ENCODE measurements at places on chromosomes 2 and 18. TPM values are rescaled to one million over a fixed set of nuclear protein-coding genes. Genes with fewer than 3 reads are reported as not detected.

DNA sequence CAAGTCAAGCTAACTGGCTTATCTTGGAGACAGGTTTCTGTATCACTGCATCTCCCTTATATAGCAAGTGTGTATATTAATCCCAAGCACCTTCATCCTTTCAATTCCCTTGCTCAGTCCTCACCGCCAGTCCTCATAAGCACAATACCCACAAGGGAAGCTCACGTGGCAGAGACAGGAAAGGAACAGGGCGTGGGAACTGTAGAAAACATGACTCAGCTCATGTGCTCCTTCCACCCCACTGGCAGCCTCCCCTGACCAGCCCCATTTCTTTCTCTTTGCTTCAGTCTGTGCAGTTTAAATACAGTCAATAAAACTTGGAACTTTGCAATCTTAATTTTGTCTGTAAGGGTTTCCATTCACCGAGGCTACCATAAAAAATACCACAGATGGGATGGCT lies 36.5 kb upstream of the CDH19 start:
- peak; percentile 32 for DNase-seq

GRCh38 chr18:34003687-34004086 lies 221.0 kb downstream of the NOL4 start:
- no peak for DNase-seq

DNA sequence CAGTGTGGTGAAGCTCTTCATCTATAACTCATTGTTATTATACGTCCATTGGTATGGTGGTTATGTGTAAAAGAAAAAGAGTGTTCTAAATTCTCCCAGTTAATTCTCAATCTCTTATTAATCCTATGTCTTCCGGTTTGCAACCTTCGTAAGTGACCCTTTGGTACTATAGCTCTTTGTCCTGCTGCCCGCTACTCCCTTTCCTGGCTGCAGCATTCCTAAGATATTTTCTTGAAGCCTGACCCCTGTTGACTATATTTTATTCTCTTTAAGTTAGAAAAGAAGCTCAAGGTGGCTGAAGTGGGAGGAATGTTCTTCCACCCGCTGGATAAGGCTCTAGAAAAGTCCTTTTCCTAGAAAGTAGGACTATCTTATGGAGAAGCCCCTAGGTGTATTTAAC lies 684.8 kb downstream of the SOCS6 start:
- no peak for DNase-seq

DNA sequence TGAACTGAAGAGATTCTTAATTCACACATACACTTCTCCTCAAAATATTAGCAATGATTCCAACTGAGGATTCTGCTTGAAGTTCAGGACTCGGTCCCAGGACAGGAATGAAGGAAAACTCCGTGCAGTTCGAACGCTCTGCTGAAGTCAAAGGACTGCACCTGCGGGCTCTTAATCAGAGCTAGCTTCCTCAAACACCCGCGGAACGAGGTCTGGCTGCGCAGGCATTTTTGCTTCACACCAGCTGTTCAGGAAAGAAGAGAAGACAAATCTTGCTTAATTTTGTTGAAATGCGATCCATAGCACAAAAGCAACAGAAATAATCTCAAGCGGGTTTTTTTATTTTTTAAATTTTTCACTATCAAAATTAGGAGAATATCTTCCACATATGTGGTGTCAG lies 175.6 kb downstream of the LAMA1 start:
- DNase-seq = no peak

- DNase-seq = no peak
Measured at GRCh38 chr2:237320801-237321560, 93.0 kb downstream of the COL6A3 start.

DNA sequence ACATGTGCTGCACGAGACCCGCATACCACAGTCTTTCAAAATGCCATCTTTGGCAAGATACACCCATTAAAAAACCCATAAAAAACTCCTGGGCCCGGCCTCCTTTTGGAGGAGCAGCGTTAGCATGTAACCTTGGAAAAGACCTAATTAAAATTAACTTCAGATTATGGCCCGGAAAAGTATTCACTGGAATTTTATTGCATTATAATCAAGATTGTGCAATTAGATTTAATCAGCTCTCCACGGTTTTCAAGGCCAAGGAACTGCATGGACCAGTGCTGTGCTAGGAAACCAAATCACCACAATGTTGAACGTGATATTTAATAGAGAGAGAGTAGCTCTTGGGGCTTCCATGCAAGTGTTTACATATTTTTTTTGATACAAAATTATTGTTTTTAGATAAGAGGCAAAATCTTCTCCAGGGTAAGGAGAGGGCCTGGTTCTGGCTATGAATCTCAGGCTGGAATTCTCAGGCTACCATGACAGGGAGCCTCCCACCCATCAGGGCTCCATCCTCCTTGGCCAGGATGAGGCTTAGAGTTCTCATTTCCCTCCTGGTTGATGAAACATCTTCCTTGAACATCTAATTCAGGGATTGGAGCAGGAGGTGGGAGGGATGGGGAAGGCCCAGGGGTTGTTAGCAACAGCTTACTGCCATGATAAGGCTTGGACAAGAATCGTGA lies 82.0 kb upstream of the TTC39C start:
- no peak for DNase-seq

The STAM2 gene
- total RNA-seq = 18.0 TPM

The VWC2L gene
- not detected for total RNA-seq

The SLC8A1 gene
- 1.6 TPM for total RNA-seq

The KIAA2012 gene
- total RNA-seq = not detected

The SCN3A gene
- 0.12 TPM for total RNA-seq

The DNER gene
- 1.1 TPM for total RNA-seq

The MERTK gene
- total RNA-seq = 3.9 TPM

The FECH gene
- 136 TPM for total RNA-seq

All from PC-3 (cell line).